CD4-positive, alpha-beta T cell treated with Interleukin-15 for 1 hour (primary cell): ENCODE measurements at places on chromosomes 3 and 15.
A peak's percentile ranks its signal among the peaks of the same experiment; 100 is the strongest.

GRCh38 chr15:36951731-36952247 is 148.6 kb downstream of the MEIS2 start:
- DNase-seq = no peak

GRCh38 chr3:12115849-12116248 is 42.9 kb downstream of the TIMP4 start:
- no peak for DNase-seq

GRCh38 chr15:63075015-63075983 is 32.8 kb downstream of the TPM1 start:
- DNase-seq = no peak

GRCh38 chr3:39443530-39443929 is 23.9 kb upstream of the MOBP start:
- no peak for DNase-seq

DNA sequence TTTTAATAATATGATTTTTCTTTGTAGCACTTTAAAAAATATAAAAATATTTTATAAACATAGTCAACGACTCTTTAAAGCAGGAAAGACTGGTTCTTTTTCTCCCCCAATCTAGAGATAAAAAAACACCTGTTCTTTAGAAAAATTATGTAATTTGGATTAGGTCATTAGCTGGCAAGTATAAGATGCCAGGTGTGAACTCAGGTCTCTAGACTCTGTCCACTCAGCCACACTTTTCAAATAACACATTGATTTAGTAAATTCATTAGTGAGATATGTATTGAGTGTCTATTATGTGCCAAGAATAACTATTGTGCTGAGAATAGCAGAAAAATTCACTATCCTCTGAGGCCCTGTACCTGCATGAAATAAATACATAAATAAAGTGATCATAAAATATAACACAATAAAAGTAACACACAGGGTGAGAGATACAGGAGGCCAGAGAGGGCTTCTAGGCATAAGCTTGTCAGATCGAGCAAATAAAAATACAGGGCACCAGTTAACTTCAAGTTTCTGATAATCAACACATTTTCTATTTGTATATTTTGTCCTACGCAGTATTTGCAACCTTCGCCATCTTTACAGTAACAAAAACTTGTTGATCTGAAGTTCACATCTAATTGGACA is 867.1 kb upstream of the GBE1 start:
- DNase-seq = no peak

GRCh38 chr3:178707311-178708031 is 171.2 kb downstream of the KCNMB2 start:
- DNase-seq = no peak

DNA sequence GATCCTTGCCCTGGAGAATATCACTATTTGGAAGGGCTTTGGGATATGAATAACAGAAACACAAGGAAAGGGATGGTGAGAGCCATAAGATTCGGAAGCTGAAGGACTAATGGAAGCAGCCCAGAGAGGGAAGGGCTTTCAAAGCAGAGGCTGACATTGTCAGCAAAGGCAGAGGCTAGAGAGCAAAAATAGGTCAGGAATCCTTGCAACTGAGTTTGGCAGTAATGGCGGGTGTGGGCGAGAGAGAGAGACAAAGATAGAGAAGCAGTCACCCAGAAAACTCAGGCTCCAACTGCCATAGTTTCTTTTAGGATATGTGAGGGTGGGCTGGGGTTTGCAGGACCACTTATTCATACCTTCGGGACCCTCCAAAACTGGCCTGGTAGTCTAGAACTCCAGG is 248.6 kb downstream of the OPA1 start:
- DNase-seq = no peak

DNA sequence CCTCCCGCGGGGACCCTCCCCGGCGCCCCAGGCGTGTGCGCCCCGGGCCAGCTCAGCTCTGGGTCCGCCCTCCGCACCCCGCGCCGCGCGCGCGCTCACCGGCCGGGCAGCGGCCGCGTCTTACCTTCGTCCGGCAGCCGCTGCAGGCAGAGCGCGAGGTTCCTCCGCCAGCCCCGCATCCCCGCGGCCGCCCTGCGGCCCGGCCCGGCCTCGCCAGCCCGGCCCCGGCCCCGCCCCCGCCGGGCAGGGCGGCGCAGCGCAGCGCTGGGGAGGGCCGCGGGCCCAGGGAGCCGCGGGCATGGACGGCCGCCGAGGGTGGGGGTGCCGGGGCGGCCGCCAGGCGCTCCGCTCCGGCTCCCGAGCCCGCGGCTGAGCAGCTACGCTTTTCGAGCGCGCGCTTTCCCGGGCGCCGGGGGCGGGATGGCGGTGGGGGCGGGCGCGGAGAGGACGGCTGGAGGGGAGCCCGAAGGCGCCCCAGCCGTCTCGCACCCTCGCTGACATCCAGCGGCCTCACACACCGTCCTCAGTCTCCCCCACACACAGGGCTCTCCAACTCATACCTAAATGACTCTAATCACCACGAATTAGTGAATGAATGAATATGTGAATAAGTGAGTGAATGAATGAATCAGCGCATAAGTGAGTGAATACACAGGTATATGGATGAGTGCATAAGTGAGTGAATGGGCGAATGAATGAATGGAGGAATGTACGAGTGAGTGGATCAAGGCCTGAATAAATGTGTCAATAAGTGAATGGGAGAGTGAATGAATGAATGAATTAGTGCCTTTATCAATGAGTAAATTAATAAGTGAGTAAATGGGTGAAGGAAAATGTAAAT is 48.5 kb upstream of the CCDC174 start:
- DNase-seq = no peak

GRCh38 chr3:154121701-154122551 is 736 bp downstream of the ARHGEF26 start:
- DNase-seq = no peak

GRCh38 chr3:12472000-12472610 is 12.2 kb upstream of the TSEN2 start:
- DNase-seq = no peak

- DNase-seq = no peak
Observed at GRCh38 chr3:42055291-42055690, 35.9 kb upstream of the TRAK1 start.

- no peak for DNase-seq
Observed at GRCh38 chr3:96354742-96355141, 459.7 kb upstream of the EPHA6 start.

- no peak for DNase-seq
Observed at GRCh38 chr15:73921254-73921925, 4.9 kb upstream of the LOXL1 start.

GRCh38 chr3:137194301-137194700 is 236.5 kb downstream of the IL20RB start:
- no peak for DNase-seq

GRCh38 chr15:83955806-83956265 is 279.7 kb upstream of the GOLGA6L4 start:
- peak; percentile 22 for DNase-seq

DNA sequence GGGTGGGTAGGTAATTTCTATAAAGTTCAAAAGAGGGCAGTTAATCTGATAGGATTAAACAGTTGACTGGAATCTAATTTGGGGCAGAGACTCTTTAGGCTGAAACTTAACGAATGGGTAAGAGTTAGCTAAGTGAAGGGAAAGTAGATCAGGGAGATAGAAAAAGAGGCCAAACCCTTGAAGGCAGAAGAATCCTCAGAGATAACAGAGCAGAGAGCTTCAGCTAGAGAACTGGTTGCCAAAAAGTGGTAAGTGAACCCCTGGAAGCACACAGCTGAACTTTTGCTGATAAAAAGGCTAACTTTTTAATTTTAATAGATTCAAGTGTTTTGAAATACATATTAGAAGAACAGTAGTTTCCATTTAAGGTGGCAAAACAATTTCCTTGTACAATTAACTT is 99.2 kb downstream of the FHIT start:
- DNase-seq = no peak

GRCh38 chr15:91338766-91339165 is 238.7 kb downstream of the SV2B start:
- DNase-seq = no peak

- DNase-seq = no peak
Observed at GRCh38 chr15:62712455-62712839, 330.1 kb upstream of the TPM1 start.

DNA sequence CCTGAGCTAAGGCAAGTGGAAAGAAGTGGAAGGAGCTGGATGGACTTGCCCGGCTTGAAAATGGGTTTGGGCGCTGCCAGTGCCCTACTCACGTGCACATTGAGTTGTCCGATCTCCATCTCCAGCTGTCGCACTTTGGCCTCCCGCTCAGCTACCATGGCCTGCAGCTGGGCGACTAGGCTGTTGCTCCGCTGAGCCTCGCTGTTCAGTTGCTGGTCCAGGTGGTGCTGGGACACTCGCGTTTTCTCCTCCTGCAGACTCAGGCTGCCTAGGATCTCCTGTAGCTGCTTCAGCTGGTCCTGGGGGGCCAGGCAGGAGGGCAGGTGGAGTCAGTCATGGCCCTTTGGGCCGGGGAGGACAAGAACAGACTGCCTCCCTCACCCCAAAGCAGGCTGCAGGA is 33.0 kb upstream of the HHATL start:
- DNase-seq = no peak

GRCh38 chr3:62027241-62027640 is 346.1 kb downstream of the FEZF2 start:
- no peak for DNase-seq

- no peak for DNase-seq
Observed at GRCh38 chr3:134340362-134340981, 33.8 kb downstream of the AMOTL2 start.

DNA sequence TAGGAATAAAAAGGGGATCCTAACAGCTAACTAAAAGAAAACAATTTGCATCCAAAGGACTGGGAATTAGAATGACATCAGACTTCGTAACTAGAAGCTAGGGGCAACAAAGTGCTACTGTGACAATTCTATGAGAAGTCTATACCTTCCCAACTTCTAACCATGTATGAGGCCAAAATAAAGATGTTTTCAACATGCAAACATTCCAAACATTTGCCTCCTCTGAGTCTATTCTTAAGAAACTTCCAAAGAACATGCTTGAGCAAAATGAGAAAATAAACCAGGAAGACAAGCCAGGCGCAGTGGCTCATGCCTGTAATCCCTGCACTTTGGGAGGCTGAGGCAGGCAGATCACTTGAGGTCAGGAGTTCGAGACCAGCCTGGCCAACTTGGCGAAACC is 13.1 kb upstream of the RNF7 start:
- no peak for DNase-seq

DNA sequence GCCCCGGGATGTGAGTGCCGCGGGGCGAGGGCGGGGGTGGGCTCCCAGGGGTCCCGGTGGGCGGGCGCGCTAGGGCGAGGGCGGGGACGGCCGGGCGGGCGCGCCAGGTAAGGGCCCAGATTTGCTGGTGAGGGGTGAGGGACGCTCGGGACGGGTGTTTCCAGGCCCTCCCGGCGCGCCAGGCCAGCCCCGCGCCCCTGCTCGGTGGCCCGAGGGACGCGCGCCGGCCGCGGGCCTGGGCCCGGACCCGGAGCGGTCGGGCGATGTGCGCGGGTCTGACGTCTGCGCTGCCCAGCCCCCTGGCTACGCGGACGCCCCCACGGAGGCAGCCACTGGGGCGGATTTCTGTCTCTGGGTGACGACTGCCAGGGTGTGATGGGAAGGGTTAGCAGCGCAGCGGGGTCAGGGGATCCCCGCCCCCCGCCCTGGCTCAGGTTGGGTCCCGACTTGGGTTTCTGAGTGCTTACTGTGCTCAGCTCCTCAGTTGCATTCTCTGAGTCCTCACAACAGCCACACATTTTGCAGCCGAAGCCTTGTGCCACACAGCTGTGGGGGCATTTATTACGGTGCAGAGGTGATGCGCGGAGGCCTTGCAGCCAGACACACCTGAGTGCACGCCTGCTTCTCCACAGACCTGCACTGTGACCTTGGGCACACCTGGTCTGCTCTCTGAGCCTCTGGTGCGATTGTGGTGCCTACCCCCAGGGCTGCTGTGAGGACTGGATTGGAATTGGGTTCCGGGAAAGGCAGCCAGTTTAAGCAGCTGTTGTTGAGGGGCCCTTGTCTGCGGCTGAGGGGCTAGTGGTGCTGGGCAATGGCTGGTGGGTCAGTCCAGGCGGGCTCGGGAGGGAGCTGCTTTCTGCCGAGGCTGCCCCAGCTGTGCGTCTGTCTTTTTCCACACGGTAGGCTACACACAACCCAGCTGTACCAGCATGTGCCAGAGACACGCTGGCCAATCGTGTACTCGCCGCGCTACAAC is 523 bp downstream of the HDAC11 start:
- DNase-seq = peak; percentile 46

DNA sequence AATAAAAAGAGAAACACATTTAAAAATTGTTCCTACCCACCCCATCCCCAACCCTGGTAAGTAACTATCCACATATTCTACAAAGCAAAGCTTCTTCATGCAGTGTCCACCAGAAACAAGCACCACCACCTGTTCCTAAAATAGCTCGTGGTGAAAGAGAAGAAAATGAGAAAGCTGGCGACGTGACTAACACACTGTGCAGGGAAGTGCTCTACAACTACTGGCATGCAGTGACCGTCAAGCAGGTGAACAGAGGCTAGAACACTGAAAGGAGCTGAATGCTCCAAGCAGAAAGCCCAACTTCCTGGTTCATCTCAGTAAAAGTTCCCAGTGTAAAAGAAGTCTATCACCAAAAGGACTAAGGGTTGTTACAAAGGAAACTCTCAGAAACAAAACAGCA is 80.7 kb downstream of the NR2E3 start:
- no peak for DNase-seq
